Activated CD8-positive, alpha-beta T cell treated with anti-CD3 and anti-CD28 coated beads, Interleukin-2, amount 10 ng/mL, durations not matched to agents 7 days and 5 days (primary cell): ENCODE measurements at places on chromosomes 4 and X. TPM values are rescaled to one million over a fixed set of nuclear protein-coding genes. Genes with fewer than 3 reads are reported as not detected.

Gene SULT1B1
- total RNA-seq = 1.7 TPM

Gene ABCD1
- 14.6 TPM for total RNA-seq

Gene NR3C2
- 5.7 TPM for total RNA-seq

Gene RBM41
- total RNA-seq = 12.9 TPM

Gene ALB
- total RNA-seq = not detected

Gene AVPR2
- total RNA-seq = not detected

Gene CRLF2
- total RNA-seq = 1.1 TPM

Gene NUDT11
- total RNA-seq = 0.47 TPM

Gene NHSL2
- 0.50 TPM for total RNA-seq
